ENCODE measurements at places on chromosomes 4 and X.

GRCh38 chr4:110515676-110516075, 39.7 kb downstream of the ENPEP start:
- no peak for DNase-seq

- DNase-seq, result no peak
Measured at GRCh38 chr4:187128976-187129375, 405.3 kb upstream of the FAT1 start.

- DNase-seq, result no peak
Measured at GRCh38 chr4:13527981-13528820, 16.1 kb downstream of the NKX3-2 start.

DNA sequence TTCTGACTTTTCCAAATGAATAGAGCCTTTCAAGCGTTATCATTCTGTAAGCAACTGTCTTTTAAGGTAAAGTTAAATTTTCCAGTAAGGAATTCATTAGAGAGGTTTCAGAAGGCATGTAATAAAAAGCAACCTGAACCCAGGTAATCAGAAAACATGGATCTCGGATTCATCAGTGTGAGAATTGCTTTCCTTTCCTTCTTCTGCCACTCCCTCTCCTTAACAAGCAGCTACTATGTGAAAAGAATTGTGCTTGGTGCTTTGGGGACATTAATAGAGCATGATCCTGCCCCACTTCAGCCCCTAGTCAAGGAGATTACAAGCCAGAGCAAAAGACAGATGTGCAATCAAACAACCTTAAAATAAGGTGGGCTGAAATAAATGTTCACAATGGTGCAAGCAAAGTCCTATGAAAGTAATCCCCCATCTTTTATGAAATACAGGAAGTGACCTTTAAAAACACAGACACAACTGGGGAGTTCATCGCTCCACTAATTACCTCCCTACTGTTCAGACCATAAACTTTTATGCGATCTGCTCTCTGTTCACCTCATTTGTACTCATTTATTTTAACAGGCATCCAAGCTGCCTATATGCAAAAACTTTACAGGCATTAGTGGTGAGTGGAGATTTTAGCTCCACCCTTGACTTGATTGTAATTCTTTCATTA, 122.9 kb upstream of the RASGEF1B start:
- no peak for DNase-seq

DNA sequence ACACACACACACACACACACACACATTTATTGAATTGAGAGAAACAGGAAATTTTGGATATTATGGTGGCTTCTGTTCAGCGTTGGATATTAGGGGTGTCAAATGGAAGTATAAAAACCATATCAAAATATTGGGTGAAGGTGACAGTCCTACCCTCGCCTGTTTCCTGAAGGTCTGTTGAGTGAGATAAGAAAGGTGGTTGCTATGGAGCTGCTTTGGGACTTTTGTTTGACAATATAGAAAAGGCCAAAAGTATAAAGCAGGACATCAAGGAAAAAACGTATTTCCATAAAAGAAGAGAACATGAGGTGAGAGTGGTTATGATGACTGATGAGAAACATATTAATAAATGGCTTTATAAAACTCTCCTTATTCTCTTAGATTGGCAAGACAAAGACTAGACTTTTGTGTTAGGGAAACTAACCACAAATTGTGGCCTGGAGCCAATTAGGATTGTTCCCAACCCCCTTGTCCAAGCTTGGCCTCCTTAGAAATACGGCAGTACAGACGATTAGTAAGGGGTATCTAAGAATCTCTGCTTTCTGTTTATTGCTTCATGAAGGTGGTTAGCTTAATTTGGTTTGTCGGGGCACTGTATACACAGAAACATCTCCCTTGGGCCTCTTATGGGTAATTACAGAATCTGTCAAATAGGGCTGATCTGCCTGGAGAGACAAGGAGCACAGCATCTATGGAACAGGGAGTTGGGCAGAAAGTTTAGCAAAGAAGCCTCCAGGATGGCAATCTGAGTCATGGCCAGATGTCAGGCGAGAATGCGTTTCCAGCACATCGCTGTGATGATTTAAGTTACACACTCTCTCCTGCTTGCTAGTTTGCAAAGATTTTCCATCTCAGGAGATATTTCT, 198.0 kb downstream of the CBR4 start:
- DNase-seq, result no peak

DNA sequence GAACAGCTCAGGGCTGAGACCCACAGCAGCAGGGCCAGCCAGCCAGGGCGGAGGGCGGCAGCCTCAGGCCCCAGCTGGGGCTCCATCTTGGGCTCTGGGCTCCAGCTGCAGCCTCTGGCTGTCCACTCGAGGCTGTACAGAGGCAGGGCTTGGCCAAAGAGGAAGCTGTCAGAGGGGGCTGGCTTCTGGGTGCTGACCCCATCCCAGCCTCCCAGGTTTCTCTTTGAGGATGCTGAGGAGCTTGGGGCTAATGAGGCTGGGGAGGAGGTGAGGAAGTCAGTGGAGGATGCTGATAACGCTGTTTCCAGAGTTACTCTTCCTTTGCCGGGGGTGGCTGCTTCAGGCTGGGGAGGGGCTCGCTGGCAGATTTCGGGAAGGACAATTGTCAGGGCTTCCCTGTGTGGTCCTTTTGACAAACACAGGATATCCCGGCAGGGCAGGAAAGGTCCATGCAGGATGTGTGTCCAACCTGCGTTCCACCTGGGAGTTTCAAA, at the start of gene DIPK2B:
Gene DIPK2B (minus strand): TSS at position 136 of the 494 bp plus-strand sequence. CDS start 50 bp downstream, at position 86.
- DNase-seq, result no peak

All from stimulated activated CD4-positive, alpha-beta T cell treated with anti-CD3 and anti-CD28 coated beads, Interleukin-1b, Interleukin-23, amount 100 ng/mL, for 1 hour (primary cell).